ENCODE measurements at places on chromosomes 12 and 14.

DNA sequence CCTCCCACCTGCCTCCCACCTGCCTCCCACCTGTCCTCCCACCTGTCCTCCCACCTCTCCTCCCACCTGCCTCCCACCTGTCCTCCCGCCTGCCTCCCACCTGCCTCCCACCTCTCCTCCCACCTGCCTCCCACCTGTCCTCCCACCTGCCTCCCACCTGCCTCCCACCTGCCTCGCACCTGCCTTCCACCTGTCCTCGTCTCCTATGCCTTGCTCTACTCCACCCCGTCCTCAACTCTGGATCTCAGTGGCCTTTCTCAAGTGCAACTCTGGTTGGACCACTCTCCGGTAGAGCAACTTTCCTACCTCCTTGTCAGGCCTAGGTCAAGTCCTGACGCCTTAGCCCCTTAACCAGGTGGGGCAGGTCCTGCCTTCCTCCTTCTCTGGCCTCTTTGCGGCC, 29.3 kb upstream of the PEX5 start:
- DNase-seq: no peak

DNA sequence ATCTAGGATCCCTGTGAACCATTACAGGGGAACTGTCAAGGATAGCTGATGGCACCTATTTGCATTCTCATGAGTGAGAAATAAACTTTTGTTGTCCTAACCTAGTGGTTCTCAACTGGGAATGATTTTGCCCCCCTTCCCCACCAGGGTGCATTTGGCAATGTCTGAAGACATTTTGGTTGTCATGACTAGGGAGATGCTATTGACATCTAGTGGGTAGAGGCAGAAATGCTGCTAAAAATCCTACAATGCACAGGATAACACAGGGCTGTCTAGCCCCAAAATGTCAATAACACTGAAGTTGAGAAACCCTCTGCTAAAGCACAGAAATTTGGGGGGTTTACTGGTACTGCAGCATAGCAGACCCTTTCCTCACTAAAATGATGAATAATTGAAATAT, 140.9 kb upstream of the SRRM4 start:
- DNase-seq: no peak

- DNase-seq: no peak
Observed at GRCh38 chr12:10554756-10555481, 49.2 kb downstream of the EIF2S3B start.

DNA sequence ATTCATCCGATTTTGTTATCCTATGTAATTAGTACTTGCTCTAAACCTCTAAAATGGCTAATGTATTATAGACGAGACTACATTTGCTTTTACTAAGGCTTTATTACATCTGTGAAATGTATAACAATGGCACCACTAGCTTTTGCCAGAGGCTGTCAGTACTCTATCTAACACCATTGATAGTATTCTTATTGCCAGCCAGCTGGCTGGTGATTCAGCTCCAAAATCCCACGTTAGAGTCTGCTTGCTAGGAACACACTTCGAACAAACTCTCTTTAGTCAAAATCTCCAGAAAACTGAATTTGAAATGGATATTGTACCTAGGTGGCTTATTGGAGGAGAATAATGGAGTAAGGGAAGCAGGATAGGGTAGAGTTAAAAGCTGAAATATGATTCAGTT, 839.2 kb downstream of the SLC6A15 start:
- no peak for DNase-seq

DNA sequence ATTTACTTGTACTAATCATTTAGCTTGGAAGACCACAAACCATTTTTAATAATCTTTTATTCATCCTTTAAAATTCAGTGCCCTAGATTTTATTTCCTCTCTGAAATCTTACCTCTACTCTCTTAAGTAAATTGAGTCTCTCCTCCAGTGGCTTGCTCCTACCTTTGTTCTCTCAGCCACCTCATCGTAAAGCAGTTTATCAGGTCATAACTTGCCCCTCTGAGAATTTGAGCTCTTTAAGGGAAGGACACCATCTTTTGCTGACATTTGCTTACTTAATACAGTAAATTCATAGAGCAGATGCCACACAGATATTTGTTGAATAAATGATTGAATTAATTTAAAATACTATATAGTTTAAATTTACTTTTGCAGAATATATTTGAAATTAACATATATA, 794.3 kb downstream of the C12orf50 start:
- DNase-seq: no peak

DNA sequence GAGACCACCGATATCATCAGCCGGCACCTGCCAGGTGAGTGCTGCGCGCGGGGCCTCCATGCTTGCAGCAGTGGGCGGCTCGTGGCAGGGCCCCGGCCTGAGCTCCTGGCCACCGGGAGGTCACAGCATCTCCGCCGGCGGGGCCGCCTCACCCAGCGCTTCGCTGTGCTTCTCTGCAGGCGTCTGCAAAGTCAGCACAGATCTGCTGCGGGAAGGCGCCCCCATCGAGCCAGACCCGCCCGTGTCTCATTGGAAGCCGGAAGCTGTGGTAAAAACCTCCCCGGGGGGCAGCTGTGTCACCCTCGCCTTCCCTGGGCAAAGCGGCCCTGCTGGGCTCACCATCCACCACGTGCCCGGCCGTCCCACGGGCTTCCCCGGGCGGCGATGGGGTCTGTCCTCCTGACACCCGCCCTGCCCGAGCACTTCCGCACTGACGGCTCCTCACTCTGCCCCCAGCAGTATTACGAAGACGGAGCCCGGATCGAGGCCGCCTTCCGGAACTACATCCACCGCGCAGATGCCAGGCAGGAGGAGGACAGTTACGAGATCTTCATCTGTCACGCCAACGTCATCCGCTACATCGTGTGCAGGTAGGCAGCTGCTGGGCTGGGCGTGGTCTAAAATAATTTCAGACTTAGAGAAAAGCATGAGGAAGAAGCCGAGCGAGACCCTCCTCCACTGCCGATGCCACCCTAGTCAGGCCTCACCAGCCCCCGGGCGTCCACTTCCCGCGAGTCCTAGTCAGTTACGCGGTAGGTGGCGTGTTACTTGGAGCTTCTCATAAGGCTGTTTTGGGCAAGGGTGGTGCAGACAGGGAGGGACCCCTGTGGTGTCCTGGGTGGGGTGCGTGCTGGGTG, 7.1 kb downstream of the PGAM5 start:
- no peak for DNase-seq

DNA sequence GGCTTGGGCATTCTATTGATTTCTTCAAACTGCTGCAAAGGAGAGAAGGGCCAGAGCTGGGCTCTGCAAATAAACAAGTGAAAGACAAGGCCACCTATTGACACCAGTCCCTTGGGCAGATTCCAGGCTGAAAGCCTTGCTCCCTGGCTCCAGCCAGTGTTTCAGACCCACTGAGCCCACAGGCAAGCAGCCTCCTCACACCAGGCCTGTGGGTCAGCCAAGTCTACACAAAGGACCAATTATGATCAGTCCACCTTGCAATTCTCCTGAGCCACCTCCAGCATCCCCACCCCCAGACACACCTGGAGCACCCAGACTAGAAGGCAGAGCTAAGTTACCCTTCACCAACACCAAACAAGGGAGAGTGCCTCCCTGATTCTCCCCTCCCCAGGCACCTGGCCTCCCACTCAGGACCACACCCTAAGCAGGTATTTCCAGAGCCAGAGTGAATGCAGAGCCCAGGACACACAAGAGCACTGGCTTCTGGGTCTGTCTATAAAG, 13.8 kb downstream of the ACTN1 start:
- DNase-seq: no peak

- no peak for DNase-seq
Observed at GRCh38 chr14:56854325-56854724, 44.0 kb upstream of the OTX2 start.

GRCh38 chr14:87067591-87067990, 925.4 kb downstream of the GALC start:
- no peak for DNase-seq

DNA sequence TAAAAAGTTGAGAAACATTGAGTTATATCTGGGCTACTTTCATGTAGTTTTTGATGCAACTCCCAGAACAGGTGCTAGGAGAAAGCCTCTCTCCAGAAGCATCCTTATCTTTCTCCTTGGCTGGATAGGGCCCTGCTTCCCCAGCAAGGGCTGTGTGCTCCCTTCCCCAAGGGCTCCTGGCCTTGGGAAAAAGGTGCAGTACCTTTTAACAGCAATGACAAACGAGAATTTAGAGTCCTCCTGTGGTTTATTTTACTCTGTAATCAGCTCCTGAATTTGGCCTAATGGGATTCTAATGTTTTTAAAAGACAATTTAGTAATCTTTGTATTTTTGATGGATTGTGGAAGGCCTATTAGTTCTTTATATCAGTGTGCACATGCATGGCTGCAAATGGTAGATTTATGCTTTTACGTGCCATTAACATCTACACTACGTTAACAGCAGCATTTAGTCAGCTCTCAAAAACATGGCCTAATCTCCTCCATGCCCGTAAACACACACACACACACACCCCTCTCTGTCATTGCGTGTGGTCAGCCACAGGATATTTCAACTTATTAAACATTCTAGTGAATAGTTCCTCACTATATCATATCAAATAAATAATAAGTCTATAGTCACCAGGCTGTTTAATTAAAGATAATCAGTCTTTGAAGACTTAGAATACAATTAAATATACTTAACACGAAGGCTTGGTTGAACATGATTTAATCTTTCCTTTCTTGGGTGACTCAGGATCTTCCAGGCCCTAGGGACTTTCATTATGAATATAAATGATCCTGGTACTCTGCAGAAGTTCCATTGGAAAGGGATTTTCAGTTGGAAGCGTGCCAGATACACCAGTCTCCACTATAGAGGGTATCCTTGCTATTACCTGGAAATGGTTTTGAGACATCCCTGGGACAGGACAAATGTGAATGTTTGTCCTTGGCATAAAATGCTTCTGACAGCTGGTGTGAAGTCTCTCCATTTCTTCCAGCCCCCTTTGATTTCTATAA, 181.4 kb upstream of the PWP1 start:
- DNase-seq: no peak

DNA sequence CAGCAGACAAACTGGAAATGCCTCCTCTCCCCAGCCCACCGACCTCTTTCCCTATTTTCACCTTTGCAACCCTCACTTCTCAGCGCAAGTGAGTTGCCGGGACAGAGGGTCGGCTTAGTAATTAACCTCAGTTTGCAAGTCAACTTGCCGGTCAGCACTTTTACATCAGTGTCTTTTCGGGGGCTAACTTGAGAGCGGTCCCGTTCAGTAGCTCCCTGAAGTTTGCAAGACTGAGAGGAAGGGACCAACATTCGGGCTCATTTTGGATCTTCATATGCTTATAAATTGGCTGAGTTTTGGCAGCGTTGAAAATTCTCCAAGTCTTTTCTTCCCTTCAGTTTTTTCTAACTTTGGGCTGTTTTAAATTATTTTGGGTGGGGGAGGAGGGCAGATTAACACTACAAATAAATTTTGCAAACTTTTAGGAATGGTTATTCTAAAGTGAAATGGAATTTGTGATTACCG, 846 bp downstream of the BRMS1L start:
- DNase-seq: peak; percentile 38

DNA sequence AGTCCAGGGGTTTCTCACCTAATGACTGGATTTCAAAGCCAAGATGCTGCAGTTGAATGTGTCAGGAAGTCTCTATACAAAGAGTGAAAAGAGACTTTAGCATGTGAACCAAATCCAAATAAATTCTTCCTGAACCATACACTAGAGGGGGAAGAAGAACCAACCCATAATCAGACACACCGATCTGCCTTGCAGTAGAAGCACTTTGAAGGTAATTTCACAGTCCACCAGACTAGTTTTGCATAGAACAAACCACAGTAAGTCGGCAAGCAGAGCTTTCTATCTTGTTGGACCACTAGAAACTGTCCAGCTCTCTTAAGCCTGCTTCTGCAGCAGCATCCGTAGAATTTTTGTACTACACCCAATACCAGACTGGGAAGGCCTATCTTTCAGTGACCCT, 39.3 kb downstream of the FIGNL2 start:
- no peak for DNase-seq

- peak; percentile 79 for DNase-seq
Observed at GRCh38 chr14:103382376-103382775, 2.8 kb upstream of the MARK3 start.

DNA sequence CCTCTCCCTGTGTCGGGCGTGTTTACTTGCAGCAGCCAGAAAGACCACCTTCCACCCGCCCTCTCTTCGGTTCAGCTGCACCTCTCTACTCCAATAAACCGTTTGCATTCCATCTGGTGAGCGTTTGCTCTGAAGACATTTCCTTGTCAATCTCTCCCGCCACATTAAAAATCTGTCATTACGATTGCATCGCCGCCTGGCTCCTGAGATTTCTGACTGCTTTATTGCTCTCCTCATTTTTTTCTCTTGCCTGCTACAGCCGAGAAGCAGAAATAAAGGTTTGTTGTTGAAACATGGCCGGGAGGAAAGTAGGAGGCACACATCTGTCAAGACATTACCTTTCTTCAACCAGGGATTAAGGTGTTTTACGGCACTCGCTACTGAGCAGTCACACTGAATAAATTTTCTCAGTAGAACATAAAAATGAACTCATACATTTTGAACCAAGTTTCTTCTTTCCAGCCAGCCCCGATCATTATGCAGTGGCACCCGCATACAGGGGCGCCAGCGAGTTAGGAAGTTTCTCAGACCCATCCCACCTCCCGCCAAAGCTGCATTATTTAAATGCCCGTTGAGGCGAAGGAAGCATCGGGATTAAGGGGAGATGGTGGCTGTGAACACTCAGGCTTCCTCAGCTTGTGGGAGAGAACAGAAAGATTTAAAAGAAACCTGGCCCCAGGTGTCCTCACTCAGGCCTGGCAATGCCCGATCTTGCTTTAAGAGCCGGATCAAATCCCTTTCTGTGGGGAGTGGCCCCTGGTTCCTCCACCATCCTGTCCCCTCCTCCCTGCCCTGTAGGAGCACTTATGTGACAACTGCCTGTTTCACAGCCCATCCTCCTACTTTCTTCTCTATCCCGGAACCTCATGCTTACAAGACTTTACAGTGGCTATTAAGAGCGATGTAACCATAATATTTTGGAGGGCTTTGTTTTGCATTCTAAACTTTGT, 1108.9 kb downstream of the BCL11B start:
- no peak for DNase-seq

DNA sequence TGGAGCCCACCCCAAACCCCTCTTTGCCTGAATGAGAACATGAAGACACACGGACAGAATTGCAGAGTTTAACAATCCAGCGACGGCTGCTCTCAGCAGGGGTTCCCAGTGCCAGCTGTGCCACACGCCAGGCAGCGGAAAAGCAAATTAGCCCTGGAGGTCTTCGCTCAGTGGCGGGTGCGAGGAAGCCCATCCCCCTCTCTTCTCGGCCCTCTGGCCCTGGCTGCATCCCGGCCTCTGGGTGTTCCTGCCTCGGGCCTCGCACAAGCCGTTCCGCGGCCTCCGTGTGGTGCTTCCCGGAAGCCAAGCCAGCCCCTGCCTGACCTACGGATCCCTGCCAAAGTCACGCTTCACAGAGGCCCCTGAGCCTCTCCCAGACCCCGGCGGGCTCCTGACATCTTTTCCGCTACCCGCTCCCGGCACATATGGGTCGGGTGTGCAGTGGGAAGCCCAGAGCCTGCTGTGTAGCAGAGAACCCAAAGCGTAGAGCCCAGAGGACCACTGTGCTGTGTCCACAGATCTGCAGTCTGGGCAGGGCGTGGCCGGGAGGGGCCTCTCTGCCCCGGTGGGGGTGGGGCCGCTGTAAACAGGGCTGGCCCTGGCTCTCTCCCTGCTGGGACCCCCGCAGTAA, 70.7 kb upstream of the GALNT9 start:
- no peak for DNase-seq

- DNase-seq: peak; percentile 36
Observed at GRCh38 chr12:754473-754820, 2.1 kb downstream of the WNK1 start.

All from choroid plexus epithelial cell (primary cell).